Activated naive CD4-positive, alpha-beta T cell treated with anti-CD3 and anti-CD28 coated beads for 36 hours (primary cell): ENCODE measurements at places on chromosomes 3 and 15. TPM values are rescaled to one million over a fixed set of nuclear protein-coding genes. Genes with fewer than 3 reads are reported as not detected.

STAB1 gene
- total RNA-seq, result 0.10 TPM

DNA sequence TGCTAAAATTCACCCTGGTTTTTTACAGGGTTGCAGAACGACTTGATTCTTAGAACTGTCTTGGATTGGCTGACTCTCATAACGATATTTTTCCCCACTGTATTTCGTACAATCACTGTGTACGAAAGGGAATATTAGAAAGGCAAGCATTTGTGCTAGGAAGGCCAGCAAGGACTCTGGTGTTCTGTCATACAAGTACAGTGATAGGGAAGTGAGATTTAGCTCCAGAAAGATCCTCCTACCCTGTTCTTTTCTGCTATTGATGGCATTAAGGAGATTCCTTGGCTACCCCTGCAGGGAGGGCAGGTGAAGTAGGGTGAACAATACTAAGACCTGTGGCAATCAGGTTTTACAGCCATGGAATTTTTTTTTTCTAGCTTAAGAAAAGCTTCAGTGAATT lies 53.8 kb upstream of the SCAANT1 start:
- no peak for DNase-seq

- peak; percentile 8 for DNase-seq
Observed at GRCh38 chr3:159765030-159765859, 223.4 kb upstream of the IL12A start.

EPHB3 gene
- total RNA-seq, result not detected

DNA sequence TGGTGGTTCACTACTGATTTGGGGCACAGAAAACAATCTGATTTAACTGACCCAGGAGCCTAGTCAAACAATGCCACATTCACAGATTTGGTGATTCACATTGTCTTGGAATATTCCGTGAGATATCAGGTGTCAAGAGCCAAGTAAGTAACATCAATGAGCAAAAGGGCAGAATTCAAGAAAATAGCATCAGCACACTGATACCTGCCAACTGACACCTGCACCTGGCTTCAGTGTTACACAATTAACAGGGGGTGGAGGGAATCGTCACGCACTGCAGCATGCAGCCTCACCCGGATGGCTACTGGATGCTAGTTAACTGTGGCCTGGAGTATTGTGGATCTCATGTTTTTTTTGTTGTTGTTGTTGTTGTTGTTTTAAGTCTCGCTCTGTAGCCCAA lies 17.6 kb downstream of the CCNL1 start:
- no peak for DNase-seq
